ENCODE measurements at places on chromosomes 13 and 19.

GRCh38 chr13:108795841-108796240 lies 166.4 kb downstream of the MYO16 start:
- no peak for DNase-seq

DNA sequence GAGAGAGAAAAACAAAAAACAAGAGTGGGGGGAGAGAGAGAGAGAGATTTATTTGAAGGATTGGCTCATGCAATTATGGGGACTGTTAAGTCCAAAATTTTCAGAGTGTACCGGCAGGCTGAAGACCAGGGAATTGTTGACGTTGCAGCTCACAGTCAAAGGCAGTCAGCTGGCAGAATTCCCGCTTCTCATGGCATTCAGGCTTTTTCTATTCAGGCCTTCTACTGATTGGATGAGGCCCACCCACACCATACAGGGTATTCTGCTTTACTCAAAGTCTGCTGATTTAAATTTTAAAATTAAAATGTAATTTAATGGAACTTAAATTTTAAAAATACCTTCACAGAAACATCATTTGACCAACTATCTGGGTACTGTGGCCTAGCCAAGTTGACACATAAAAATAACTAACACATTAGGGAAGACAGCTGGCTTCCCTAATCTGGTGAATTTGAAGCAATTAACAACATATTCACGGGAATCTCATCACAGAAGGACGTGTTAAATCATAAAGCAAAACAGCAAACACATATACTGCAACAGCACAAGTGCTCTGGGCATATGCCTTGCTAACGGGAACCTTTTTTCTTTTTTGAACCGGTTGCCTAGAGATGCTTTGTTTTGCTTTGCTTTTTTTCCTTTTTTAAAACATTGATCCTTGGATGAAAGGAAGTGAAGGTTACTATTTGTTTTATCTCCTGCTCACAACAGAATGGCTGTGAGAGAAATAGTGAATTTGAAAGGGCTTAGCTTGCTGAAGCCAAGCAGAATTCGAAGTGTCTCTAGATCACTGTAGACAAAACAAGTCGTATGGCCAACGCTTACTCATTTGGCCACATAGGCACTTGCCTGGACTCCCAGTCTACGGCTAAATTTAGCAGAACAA lies 505.1 kb downstream of the IRS2 start:
- no peak for DNase-seq

- no peak for DNase-seq
Observed at GRCh38 chr19:13840305-13841085, 36.4 kb upstream of the NANOS3 start.

DNA sequence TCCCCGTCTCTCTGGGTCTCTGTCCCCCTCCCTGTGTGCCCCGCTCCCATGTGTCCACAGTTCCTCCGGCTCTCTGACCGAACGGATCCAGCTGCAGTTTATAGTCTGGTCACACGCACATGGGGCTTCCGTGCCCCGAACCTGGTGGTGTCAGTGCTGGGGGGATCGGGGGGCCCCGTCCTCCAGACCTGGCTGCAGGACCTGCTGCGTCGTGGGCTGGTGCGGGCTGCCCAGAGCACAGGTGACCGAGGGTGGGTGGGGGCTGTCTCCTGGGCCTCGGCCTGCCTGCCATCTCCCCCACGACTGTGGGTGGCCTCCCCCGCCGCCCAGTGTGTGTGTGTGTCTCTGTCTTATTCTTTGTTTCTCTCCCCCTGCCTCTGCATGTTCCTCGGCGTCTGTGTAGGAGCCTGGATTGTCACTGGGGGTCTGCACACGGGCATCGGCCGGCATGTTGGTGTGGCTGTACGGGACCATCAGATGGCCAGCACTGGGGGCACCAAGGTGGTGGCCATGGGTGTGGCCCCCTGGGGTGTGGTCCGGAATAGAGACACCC lies 10.3 kb downstream of the TRPM4 start:
- DNase-seq, result no peak

DNA sequence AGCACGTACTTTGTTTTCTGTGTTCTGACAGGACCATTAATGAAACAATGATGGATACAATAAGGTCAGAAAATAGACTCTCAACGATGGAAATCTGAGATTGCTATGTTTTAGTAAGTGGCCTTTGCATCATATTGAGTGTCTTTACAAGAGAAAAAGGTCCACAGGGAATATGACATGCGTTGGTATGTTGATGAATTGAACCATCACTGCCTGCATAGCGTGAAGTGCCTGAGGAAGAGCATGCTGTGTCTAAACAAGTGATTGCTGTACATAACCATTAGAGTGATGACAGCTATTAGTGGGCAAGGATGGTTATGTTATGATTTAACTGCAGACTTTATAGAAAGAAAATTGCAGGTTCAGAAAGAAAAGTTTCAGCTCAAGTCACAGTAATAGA lies 623.2 kb downstream of the SLITRK5 start:
- no peak for DNase-seq

DNA sequence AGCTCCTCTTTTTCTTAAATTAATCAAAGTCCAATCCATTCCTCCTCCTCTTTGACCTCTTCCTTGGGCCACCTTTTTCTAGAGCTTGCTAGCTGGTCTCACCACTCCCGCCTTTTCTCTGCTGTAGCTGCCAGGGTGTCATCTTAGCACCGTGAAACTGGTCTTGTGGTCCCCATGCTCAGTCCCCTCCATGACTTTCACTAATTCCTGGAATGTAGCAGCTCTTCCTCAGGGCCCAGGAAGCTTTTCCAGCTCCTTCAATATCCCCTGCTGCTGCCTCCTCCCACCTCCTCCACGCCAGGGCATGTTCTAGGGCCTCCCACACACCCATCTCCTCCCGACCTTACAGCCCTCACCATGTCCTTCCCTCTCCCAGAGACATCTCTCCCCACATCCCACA lies 222.2 kb downstream of the MYO16 start:
- DNase-seq, result no peak

- DNase-seq, result no peak
Observed at GRCh38 chr13:25948910-25949309, 102.9 kb downstream of the SHISA2 start.

GRCh38 chr19:50557009-50557613 lies 11.1 kb downstream of the LRRC4B start:
- DNase-seq, result no peak

GRCh38 chr13:85799097-85799582 lies at the start of gene SLITRK6:
Gene SLITRK6, minus strand, starts transcription at chr13:85799419. Its CDS starts 2,911 bp downstream, at chr13:85796508.
- no peak for DNase-seq

DNA sequence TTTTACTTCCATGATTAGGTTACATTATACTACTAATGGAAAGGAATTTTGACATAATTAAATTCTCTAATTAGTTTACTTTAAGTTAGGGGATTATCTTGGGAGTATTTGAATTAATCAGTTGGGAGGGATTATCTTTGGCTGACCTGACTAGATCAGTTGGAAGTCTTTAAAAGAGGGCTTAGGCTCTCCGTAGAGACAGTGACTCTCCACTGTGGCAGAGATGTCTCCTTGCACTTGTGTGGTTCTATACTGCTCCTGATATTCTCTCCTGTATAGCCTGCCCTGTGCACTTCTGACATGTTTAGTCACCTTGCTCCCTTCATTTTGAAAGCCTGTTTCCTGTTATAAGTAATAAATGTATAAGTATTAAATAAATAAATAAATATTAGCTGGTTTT lies 1612.3 kb upstream of the PRR20A start:
- DNase-seq, result no peak

GRCh38 chr13:19860884-19861655 lies 2.4 kb downstream of the ZMYM5 start:
- DNase-seq, result no peak

DNA sequence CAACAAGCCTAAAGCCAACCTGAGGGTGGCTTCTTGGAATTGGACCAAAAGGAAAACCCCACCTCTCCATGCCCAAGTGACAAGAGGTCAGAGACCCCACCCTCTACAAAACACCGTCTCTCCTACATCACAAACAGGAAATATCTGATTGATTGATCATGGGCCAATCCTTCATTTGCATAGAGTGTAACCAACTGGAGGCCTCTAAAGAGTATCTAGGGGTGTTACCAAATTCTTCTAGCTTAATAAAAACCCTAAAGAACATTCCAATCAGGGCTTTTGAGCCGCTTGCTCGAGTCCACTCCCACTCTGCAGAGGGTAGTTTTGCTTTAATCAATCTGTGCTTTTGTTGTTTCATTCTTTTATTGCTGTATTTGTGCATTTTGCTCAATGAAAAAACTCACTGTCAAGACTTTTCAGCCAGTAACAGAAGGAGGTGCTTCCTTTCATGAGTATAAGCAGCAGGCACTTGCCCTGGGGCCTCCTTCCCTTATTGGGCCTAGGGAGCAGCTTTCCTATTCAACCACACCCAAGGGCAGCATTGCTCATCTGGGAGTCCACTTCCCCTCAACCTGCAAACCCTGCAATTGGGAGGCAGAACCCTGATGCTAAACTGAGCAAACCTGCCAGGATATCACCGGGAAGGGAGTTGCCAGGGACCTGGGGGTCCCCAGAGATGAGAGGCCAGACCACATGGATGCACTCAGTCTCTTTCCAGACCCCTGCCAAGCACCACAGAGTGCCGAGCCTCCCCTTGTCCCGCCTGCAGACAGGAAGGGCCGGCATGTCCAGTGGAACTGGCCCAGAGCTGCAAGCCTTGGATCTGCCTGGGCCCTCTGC lies 154.3 kb upstream of the VSTM2B start:
- no peak for DNase-seq

DNA sequence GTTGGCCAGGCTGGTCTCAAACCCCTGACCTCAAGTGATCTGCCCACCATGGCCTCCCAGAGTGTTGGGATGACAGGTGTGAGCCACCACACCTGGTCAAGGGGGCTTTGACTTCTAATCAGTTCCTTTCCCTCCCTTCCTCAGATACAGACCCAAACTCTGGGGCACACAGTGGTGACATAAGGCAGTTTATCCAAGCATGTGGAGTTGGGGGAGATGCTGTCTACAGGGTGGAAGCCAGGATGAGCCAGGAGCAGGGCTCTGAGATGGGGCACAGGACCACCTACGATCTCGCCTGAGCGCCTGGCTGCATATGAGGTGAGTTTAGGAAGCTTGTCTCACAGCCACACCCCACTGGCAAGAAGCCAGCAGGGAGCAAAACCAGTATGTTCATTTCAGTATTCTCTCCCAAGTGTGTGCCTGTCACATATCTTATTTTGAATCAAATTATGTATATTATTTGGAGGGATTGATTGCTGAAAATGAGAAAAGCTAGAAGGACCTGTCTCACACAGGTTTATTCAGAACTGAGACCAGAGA lies 67.7 kb downstream of the KCTD15 start:
- DNase-seq, result no peak

GRCh38 chr19:31314156-31314555 lies 35.1 kb downstream of the TSHZ3 start:
- DNase-seq, result no peak

DNA sequence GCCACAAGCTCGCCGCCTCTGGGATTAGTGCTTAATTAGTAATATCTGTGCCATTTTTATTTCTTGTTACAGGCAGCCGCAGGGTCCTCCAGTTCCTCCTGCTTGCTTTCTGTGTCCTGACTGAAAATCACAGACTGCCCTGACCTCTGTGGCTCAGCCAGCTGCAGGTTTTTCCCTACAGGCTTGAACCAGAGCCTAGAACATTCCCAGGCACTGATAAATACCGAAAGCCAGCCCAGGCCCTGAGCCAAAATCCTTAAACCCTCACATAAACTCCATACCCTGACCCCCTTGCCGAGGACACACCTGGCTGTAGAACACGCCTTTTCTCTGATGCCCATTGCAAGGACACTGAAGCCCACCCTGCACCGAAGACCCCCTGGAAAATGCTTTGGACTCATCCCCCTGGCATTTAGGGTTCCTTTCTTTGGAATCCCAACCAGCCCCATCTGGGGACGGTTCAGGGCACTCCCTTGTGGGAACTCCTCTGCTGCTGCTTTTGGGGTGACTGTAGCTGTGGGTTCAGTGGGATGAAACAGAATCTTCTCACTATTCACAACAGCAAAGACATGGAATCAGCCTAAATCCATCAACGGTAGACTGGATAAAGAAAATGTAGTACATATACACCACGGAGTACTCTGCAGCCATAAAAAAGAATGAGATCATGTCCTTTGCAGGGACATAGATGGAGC lies 15.5 kb downstream of the DPP9 start:
- DNase-seq, result no peak

DNA sequence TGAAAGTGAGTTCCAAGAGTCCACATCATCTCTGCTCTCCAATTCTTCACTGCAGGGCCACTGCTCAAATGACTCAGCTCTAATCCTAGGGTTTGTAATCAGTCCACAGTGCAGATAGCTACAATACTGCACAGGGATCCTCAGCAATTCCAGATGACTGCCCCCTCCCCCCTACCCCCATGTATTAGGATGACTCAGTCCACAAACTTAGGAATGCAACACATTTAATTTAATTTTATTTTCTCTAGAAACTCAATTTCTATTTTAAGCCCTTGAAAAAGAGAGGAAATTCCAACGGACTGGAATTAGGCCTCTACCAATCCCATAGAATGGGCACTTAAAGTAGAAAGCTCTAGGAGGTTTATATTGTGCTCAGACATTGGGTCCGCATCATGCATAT lies 173.8 kb upstream of the SOX21 start:
- no peak for DNase-seq

DNA sequence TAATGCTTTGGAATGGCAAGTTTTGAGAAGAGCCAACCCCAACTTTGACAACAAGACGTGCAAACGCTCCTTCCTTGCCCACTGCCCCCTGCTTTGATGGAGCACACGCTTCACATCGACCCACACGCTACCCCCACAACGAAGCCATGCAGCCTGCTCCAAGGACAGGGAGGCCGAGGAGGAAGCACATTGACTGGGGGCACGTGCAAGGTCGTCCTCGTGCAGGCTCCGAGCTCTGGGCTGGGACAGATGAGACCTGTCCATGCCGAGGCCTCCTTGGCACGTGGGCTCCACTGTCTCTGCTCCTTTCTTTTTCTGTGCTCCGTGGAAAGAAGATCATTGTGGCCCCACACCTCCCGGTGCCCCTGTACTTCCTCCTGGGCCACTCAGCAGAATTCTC lies 309.0 kb downstream of the TEX29 start:
- DNase-seq, result no peak

DNA sequence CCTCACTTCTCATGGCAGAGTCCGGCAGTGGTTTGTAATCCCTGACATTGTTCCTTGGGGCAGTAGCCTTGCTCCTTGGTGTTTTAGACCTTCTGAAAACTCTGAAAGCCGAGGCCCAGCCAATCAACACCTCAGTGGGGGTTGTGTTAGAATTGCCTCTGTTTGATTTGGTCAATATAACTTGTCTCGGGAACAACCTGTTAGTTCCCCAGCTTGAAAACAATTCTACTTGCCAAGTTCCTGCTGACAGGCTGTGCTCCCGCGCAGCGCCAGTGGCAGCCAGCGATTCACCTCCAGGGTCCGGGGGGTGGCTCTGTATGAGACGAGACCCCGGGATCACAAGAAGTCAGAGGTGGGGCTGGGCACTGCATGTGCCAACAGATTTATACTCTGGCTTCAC lies 81.4 kb upstream of the MEDAG start:
- no peak for DNase-seq

- DNase-seq, result no peak
Observed at GRCh38 chr19:38952395-38953165, 21.8 kb downstream of the MRPS12 start.
